ENCODE measurements at places on chromosomes 7 and 10. TPM values are rescaled to one million over a fixed set of nuclear protein-coding genes. Genes with fewer than 3 reads are reported as not detected.

DNAH11 gene
- 3.0 TPM for total RNA-seq

SEC31B gene
- total RNA-seq: 2.4 TPM

OR2A5 gene
- not detected for total RNA-seq

SEMA3C gene
- 267 TPM for total RNA-seq

PSD gene
- 0.43 TPM for total RNA-seq

CPA4 gene
- 6.6 TPM for total RNA-seq

All from tracheal epithelial cell (primary cell).